ENCODE measurements at places on chromosomes 3 and 15.

- DNase-seq: no peak
Observed at GRCh38 chr15:39605146-39605545, 24.3 kb downstream of the THBS1 start.

- DNase-seq: no peak
Observed at GRCh38 chr3:183506674-183507320, 48.7 kb downstream of the KLHL6 start.

DNA sequence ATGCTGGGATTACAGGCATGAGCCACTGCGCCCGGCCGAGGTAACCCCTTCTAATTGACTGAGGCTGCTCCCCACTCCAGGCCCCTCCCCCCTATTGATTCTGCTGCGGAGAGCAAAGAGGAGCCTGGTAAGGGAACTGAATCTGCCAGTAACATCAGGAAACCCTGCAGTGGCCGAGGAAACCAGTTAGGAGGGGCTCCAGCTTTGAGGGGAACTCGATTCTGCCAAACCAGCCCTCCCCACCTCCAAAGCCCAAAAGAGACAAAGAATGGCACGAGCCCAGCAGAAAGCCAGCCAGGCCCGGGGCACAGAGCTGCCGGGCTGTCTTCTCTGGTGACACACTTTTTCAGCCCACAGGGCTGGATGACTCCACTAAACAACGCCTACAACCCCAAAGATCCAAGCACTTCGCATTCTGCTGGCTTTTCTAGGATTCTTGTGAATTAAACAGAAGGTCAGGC is 15.0 kb upstream of the ACAD9 start:
- DNase-seq: no peak

- no peak for DNase-seq
Observed at GRCh38 chr3:23389089-23389488, 186.0 kb downstream of the UBE2E2 start.

- no peak for DNase-seq
Observed at GRCh38 chr3:13882876-13883275, 3.0 kb upstream of the WNT7A start.

GRCh38 chr3:131371688-131372066 is 9.9 kb upstream of the NUDT16 start:
- DNase-seq: no peak

DNA sequence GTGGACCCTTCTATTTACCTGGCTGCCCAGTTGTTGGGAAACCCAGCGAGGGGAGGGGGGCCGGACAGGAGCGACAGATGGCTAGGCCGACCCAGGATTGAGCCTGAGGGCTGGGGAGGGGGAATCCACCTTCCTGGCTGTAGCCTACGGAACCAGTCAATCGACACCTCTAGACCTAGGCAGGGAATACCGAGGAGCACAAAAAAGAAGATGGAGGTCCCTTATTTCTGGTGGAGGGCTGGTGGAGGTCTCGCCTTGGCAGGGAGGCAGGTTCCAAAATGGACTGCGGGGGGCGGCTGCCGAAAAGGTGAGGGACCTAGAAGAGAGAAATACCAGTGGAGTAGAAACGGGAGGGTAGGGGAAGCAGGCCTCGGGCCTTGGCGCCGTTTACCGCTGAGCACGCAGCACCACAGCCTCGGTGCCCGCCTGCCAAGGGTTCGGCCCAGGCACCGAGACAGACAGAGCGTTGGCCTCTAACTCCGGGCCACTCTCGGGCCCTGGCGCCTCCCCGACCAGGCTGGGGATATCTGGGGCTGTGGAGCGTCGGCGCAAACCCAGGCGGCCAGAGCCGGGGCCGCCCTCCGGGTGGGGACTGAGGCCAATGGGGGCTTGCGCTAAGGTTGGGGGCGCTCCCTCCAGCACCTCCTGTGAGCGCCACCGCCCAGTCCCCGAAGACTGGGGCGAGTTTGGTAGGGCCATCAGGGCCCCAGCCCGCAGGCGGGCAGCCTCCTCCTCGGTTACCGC is 1.6 kb downstream of the ANKRD63 start:
- no peak for DNase-seq

DNA sequence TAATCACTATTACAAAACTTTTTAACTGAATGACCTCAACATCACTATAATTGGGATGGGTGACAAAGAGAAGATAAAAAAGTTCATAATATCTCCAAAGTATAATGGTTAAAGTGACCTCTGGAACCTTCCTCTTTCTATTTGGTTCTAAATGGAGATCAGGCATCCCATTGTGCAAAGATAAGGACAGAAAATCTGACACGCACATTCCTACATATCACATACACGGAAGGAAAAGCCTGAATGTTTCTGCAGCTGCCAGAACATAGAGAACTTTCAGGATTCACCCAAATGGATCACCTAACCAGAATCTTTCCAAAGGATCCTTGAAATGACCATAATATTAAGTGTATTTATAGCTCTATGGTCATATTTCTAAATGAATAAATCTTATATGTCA is 128.2 kb downstream of the TFDP2 start:
- DNase-seq: no peak

- DNase-seq: no peak
Observed at GRCh38 chr3:128277378-128278069, 124.2 kb downstream of the EEFSEC start.

DNA sequence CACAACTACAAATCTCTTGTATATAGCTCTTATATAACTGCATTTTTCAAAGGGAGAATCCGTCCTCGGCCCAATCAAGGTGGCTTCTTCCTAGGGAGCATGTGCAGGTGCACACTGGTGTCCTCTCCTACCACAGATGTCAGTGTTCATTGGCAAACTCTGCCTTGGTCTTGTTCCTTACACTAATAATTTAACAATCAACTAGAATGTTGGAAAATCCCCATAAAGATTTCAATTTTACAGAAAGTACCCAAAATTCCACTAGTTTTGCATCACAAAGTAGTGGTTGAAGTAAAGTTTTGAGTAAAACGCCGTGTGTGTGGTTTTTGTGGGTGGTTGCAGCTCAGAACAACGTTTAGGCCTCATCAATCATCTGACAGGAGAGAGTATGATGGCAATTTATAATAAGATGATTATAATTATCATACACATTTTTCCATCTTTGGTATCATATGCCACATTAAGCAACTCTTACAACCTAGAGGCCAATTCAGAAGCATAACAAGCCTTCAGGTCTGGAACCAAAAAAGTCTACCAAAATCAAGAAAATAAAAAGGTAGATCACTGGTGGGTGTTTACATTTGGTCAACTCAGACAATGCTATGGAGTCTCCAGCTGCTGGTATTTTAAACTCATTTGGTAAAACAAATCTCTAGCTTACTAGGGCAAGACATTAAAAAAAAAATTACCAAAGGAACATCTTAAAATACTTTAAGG is 128.9 kb upstream of the BHLHE40 start:
- peak; percentile 37 for DNase-seq

GRCh38 chr15:92612891-92613290 is 42.7 kb downstream of the FAM174B start:
- DNase-seq: no peak

GRCh38 chr3:99640214-99640851 is 1.9 kb downstream of the COL8A1 start:
- no peak for DNase-seq

DNA sequence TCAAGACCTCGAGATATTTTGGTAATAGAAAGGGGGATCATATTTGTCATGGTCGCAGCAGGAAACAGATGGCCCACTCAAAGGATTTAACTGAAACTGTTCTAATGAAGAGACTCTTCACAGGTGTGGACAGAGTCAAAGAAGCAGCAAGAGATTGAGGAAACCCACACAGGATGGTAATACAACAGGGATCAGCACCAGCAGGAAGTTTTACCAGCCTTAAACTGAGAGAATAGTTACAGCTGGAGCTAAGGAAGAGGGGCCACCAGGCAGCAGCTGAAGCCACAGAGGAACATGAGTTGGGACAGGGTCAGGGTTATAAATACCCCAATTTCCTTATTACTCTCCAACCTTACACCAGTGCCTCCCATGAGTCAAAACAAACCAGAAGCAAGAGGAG is 131.8 kb upstream of the UBE2E2 start:
- no peak for DNase-seq

GRCh38 chr3:71537211-71537611 is 46.3 kb downstream of the FOXP1 start:
- no peak for DNase-seq

DNA sequence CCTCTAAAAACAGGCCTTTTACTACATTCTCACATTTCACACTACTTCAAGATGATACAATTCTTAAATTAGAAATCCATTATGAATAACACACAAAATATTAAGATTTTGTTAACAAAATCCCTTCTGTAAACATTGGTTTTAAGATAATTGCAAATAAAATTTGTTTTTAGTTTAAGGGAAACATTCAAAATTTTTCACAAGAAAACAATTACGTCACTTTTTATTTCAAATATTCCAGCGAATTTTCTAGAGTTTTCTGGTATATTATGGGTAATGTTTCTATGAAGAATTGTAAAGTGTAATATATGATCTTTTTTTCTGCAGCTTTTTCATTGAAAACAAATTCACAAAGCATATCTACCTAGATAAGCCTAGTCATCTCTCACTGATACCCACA is 5.9 kb downstream of the ARPP21 start:
- DNase-seq: no peak

DNA sequence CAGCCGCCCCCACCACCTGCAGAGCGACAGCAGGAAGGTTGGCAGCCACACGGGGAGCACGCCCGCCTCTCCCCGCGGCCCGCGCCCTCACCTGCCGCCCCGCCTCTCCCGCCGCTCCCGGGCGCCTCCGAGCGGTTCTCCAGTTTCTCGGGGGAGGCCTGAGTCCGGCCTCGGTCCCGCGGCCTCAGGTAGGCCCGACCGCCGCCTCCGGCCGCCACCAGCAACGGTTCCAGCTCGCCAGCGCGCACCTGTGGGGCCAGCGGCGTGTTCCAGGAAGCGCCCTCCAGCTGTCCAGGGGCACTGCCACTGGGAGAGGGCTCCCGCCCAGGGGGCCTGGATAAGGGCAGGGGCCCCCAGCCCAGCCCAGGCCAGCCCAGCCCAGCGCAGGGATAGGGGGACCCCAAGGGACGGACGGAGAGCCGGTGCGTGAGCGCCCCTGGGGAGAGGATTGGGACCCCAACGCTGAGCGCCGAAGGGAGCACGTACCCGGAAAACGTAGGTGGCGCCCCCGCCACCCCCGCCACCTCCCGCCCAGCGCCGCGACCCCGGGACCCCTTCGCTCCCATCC is 2.2 kb downstream of the LTK start:
- no peak for DNase-seq

- no peak for DNase-seq
Observed at GRCh38 chr3:189954733-189955665, 165.7 kb downstream of the P3H2 start.

GRCh38 chr15:70219256-70219895 is 121.7 kb upstream of the TLE3 start:
- DNase-seq: no peak
